Kidney (tissue), 22 donors: ENCODE measurements at places on chromosomes 2 and 18.
A peak's percentile ranks its signal among the peaks of the same experiment; 100 is the strongest.

GRCh38 chr2:165079432-165079831, 124.1 kb upstream of the SLC38A11 start:
- DNase-seq, result no peak

DNA sequence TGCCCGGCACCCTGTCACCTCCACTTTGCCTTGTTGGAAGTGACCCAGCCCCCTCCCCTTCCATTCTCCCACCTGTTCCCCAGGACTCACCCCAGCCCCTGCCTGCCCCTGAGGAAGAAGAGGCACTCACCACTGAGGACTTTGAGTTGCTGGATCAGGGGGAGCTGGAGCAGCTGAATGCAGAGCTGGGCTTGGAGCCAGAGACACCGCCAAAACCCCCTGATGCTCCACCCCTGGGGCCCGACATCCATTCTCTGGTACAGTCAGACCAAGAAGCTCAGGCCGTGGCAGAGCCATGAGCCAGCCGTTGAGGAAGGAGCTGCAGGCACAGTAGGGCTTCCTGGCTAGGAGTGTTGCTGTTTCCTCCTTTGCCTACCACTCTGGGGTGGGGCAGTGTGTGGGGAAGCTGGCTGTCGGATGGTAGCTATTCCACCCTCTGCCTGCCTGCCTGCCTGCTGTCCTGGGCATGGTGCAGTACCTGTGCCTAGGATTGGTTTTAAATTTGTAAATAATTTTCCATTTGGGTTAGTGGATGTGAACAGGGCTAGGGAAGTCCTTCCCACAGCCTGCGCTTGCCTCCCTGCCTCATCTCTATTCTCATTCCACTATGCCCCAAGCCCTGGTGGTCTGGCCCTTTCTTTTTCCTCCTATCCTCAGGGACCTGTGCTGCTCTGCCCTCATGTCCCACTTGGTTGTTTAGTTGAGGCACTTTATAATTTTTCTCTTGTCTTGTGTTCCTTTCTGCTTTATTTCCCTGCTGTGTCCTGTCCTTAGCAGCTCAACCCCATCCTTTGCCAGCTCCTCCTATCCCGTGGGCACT, 4.5 kb downstream of the RETREG2 start:
- DNase-seq, result no peak

- no peak for DNase-seq
Observed at GRCh38 chr2:107305966-107306365, 420.0 kb upstream of the ST6GAL2 start.

DNA sequence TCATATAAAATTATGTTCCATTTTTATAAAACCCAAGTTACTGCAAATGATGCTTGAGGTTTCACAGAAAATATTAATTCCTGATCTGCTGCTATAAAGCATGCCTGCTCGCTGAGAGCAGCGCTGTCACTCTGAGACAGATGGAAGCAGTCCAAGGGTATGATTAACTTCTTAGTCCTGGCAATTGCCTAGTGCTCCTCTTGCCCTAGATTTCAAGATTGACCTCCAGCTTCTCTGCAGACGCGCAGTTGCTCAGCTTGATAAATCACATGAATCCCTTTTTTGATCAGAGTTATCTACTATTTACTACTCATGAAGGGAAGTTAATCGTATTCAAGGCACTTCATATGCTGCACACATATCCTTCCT, 154.6 kb upstream of the REV1 start:
- peak; percentile 53 for DNase-seq

- DNase-seq, result no peak
Observed at GRCh38 chr2:36507408-36507812, 90.6 kb downstream of the FEZ2 start.

DNA sequence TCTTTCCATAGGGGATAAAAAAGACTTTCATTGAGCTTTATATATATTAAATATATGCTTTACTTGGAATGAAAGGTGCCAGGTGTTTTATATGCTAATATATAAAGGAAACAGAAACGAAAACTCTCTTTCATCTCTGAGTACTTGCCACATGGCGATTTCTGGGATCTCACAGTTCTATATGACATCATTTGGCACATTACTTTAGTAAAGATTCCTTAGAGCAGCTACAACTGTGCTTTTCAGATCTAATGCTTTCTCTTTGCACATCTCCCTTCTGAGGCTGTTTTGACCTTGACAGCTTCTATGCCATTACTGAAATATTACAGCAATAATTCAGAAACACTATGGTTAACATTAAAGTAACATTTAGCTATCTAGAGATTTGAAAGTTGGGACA, 1082.9 kb upstream of the CDH2 start:
- no peak for DNase-seq

DNA sequence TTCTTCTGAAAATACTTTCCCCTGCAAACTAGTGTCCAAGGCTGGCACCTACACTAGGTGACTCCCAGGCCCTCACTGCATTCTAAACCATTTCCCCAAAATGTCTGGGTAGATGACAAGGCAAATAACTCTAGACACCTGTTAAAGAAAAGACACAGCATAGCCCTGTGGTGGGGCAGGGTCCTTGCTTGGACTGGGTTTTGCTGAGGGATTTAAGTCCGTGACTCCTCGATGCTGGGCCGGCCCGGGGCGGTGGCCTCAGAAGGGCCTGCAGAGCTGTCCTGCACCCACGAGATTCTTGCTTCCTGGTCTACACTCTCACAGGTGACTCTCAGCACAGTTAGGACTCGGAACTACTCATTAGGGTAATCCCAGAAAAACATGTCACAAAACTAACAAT, 55.2 kb downstream of the MBP start:
- DNase-seq, result no peak

DNA sequence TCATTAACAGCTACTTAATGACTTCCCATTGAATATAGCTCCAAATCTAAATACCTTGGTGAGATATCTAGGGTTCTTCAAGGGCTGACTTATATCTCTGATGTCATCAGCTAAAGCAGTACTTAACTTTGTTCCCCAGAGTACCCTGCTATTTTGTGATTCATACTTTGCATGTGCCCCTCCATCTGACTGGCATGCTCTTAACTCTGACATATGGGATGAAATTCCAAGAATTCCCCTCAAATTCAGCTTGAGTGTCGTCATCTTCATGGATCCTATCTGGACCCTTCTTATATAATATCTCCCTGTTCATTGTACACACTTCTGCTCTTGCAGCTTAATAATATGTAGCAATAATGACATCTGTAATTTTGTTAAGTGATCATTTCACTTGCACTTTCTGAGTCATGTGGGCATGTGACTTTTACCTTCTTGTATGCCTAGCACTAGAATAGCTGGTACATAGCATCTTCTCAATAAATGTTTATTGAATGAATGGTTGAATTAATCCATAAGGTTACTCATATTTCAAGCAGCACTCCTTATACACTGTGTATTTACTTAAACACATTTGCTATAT, 172.9 kb downstream of the WDR7 start:
- no peak for DNase-seq

GRCh38 chr2:26324903-26325302, 21.0 kb upstream of the SELENOI start:
- DNase-seq, result no peak

DNA sequence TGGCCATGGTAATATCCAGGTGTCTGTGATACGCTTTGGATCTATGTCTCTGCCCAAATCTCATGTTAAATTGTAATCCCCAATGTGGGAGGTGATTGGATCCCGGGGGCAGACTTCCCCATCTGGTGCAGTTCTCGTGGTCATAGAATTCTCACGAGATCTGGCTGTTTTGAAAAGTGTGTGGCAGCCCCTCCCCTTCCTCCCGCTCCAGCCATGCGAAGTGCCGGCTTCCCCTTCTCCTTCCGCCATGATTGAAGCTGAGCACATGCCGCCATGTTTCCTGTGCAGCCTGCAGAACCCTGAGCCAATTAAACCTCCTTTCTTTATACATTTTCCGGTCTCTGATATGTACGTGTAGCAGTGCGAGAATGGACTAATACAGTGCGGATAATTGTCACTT, 42.5 kb downstream of the GPC1 start:
- no peak for DNase-seq

DNA sequence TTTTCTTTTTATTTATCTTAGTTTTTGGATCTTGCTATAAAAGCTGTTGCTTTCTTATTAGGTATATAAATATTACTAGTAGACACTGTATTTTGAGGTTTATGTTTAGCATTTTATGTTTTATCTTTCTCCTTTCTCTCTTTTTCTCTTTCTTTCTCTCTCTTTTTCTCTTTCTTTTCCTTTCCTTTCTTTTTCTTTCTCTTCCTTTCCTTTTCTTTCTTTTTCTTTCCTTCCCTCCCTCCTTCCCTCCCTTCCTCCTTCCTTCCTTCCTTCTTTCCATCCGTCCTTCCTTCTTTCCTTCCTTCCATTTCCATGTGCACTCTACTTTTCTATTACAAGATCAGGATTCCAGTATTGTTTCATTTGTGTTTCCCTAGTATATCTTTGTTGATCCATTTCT, 814.8 kb downstream of the KCNJ3 start:
- no peak for DNase-seq

GRCh38 chr2:74447230-74447999, 5.7 kb upstream of the RTKN start:
- DNase-seq, result no peak

GRCh38 chr2:58938988-58939387, 697.9 kb upstream of the FANCL start:
- DNase-seq, result no peak

DNA sequence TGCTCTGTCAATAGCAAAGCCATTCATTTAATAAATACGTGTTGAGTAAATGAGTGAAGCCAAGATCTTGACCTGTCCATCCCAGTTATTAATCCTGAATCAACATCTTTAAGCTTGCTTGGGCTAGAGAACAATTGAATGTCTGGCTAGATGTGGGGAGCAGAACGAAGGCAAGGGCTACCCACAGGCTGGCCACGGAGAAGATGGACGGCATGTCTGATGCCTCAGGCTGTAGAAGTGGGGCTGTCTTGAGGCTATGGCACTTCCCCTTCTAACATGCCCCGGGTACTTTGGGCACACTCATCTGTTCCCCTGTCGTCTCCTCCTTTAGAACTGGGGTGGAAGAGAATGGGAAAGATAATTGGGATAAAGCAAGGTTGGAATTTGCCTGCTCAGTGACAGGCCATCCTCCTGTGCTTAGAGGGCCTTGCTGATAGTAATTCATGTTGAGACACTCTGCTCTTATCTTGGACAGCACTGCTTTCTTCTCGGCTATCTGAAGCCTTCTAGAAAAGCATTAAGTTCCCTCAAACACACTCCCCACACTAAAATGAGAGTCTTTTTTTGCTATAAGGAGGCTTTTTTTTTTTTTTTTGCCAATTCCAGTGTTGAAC, 225.7 kb downstream of the MREG start:
- DNase-seq, result no peak

GRCh38 chr18:31134988-31135529, 27.6 kb downstream of the DSC1 start:
- DNase-seq, result no peak

DNA sequence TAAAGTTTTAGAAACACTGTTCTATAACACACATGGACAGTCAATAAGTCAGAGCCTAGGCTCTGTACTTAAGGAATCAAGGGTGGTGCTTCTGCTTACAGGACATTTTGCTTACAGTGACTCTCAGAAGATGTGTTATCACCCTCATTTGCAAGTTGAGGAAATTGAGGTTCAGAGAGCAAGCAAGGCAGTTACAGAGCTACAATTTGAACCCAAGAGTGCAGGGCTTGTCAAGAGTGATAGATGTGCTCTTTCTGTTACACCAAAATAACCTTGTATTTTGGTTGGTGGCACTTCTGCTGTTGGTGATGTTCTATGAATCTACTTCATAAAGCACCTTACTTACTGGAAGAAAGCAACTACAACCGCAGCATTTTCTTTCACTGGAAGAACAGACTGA, 170.2 kb downstream of the THADA start:
- DNase-seq, result no peak

- no peak for DNase-seq
Observed at GRCh38 chr2:175054340-175054739, 49.2 kb upstream of the CHN1 start.

DNA sequence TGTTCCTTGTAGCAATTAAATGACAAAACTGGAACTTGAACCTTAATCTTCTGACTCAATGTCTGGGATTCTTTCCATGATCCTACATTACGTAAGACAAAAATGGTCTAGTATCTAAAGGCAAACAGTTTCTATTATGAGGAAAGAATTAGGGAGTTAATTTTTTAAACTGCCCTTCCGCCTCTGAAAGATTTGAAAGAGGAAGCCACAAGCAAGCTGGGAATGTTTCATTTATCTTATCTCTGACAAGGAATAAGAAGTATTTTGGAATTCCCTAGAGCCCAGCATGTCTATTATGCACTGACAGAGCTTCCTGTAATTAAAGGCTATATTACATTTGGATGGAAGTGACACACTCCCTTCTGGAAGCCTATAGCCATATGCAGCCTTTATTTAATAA, 558.8 kb upstream of the CDH2 start:
- DNase-seq, result peak; percentile 58

GRCh38 chr2:189602233-189602632, 21.6 kb upstream of the SLC40A1 start:
- DNase-seq, result no peak

DNA sequence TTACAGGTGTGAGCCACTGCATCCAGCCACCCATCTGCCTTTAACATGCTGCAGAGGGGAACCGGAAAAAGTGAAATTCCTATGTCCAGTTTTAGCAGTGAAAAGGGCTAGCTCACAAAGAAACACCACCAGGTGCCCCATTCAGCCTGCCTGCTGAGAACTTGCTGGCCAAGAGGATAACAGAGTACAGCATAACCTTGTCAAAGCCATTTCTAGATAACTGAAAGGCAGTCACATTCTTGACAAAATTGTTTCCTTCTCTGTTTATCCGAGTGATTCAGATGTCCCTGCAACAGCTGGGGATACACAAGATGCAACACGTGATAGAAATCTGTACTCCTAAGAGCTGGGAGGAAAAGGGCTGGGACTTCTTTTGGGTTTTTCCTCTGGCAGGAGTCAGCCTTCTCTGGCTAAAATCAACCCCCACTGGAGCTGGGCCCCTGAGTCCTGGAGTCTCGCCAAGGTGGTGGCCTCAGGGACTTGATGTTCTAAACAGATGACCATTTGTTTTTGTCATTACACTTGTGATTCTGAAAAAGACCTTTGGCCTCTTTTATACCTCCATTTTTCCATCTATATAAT, 505.4 kb downstream of the BCL11A start:
- no peak for DNase-seq

- DNase-seq, result no peak
Observed at GRCh38 chr18:68847219-68847837, 49.4 kb downstream of the CCDC102B start.

DNA sequence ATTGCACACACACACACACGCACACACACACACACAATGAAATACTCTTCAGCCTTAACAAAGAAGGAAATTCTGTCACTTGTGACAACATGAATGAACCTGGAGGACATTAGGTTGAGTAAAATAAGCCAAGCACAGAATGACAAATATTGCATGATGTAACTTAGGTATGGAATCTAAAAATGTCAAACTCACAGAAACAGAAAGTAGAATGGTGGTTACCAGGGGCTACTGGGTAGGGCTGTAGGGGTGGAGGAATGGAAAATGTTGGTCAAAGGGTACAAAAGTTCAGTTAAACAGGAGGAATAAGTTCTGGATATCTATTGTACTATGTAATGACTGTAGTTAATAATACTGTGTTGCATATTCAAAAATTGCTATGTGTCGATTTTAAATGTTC, 29.5 kb downstream of the SCN2A start:
- DNase-seq, result no peak
